ENCODE measurements at places on chromosomes 2 and 18. TPM values are rescaled to one million over a fixed set of nuclear protein-coding genes. Genes with fewer than 3 reads are reported as not detected.

Gene TMEM178A
- 0.89 TPM for total RNA-seq

Gene GPR45
- total RNA-seq: not detected

Gene RAMP1
- total RNA-seq: 1.6 TPM

Gene SPR
- total RNA-seq: 1.1 TPM

Gene MC4R
- not detected for total RNA-seq

Gene GALR1
- total RNA-seq: not detected

Gene SPDYA
- total RNA-seq: 11.2 TPM

Gene DCDC2C
- total RNA-seq: not detected

Gene CCDC150
- 0.47 TPM for total RNA-seq

Gene PTPN4
- total RNA-seq: 128 TPM

Gene RNU2-63P
- 16.2 TPM for total RNA-seq

DNA sequence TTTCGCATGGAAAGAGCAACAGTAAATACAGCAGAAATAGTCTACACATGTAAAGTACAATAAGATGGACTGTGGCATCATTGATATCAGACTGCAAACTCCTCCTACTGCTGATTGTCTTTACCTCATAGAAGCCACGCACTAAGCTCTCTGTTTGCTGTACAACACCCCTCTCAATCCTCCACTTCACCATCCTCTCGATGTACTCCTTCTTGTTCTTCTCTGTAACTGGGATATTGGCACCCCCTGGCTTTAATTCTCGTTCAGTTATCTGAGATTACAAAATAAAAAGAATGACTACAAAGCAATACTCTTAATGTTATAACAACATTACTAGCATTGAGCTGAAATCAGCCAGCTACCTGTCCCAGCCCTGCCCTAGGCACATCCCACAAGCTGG lies 49.3 kb upstream of the STK17B start:
- no peak for DNase-seq

DNA sequence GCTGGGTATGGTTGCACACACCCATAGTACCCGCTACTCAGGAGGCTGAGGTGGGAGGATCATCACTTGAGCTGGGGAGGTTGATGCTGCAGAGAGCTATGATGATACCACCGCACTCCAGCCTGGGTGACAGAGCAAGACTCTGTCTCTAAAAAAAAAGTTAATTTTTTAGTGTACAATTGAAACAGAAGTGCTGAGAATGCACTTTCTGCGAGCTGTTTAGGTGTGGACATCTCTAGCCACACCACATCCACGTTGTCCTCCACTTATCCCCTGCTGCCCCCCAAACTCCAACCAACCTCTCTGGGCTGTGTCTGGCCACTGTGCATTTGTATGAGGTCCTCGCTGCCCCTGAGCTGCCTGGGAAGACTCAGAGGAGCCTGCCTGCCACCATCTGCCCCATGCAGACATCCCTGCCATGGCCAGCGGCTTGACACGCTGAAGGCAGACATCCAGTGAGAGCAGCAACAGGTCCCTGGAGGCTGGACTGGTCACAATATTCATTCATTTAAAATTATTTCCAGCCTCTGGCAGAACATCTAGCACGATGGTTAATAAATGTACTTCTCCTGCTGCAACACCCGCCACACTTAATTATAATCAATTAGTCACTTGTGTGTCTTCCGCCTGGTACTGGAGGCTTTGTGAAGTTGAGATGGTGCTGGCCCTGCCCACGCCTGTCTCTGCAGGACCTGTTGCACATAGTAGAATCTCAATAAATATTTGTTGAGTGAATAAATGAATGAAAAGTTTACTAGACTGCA lies 3.7 kb upstream of the AFF3 start:
- no peak for DNase-seq

GRCh38 chr2:73610111-73610510 lies 32.1 kb downstream of the NAT8 start:
- no peak for DNase-seq

DNA sequence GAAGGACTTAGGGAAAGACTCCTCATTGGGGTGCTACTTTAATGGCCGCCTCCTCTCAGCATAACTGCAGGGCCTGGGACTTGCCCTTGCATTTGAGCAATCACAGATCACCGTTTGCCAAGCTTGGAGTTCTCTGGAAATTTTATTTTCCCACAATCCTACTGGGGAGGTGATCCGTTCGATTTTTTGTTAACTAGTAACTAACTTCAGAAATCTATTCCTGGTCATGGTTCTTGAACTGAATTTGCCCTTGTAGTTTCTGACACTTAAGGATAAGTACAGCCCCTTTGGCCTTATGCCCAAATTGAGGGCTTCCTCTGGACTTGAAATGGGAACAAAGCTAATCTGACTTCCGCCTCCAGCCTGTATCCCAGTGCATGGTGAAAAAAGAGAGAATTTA lies 60.5 kb upstream of the ST3GAL5 start:
- DNase-seq: no peak

- no peak for DNase-seq
Measured at GRCh38 chr2:32960647-32961403, 14.1 kb downstream of the LTBP1 start.

GRCh38 chr2:96792772-96793749 lies 23.0 kb upstream of the CNNM3 start:
- DNase-seq: no peak

DNA sequence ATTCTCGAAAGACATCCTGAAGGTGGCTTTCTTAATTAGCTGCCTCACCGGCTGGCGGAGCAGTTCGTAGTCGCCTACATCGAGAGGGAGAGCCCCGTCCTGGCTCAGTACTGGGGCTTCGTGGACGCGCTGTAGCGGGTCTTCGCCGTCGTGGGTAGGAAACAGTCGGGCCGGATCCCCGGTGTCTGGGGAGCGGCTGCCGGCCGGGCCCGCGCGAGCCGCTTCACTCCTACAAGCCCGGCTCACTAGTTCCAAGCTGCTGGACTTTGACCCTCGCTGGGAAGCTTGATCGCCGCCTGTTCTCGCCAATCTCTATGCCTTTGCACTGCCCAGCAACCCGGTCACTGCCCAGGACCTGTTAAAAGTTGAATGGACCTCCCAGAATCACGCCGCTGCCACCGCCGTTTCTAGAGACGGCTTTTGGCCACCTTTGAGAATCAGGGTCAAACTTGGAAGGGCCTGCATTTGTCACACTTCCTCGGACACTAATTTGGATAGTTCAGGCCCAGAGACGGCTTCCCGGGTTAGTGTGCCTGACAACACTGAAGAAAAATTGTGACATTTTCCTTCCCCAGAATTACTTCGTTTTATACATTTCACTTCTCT lies 41.4 kb upstream of the AKAIN1 start:
- peak; percentile 22 for DNase-seq

GRCh38 chr2:220282236-220282635 lies 654.8 kb downstream of the SLC4A3 start:
- DNase-seq: no peak

DNA sequence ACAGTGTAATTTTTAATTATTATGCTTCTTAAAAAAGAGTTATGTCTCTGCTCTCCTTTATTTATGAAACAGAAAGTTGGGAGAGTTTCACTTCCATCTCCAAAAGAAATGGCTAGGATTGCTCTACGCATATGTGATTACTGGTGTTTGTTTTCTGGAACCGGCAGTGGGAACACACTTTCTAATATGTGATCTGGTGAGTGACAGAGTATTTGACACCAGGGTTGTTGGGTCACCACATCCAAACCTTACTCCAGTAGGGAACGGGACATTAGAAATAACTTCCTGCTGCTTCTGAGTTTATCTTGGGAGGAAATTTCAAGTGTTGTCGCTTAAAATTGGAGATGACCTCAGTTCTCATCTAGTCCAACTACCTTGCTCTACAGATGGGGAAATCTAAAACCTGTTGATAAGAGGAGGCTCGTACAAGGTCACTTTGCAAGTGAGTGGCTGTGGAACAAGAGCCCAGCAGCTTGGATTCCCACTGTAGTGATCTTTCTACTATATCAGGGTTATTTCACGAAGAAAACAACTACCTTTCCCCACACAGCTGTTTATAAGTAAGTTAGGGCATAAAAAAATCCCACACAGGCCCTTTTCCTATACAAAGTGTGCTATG lies 108.5 kb downstream of the TTC32 start:
- DNase-seq: no peak

DNA sequence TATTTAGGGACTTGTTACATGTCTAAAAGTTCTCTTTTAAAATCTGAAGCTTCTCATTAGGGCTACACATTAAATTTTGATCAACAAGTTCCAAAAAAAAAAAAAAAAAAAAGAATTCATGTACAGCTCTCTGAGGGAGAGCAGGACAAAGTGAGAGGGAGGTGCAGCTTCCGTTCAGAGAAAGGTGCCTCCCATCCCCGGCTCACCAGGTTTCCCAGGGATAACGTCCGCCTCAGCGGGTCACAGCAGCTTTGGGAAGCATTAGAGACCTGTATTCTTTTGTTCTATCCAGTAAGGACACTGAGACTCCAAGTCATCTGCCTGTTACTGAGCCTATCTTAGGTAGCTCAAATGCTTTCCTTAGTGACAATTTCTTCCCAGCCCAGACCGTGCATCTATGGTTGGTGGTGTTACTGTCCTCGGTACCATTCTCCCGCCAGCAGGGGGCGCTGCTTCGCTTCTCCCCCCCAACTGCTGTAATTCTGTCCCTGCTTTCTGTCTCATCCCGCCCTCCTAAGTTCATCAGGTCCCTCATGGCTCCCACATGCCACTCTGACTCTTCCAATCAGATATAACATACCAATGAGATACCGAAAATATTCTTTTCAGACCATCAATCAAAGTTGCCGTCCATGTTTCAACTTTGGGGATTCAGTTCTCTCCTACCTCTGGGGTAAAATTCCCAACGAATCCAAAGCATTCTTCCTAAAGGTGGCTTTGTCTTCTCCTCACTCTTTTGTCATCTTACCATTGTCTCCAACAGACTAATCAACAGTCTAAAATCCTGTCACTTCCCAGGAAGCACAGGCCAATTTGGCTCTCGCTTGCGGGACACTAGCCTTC lies 466.5 kb downstream of the METTL4 start:
- DNase-seq: peak; percentile 11

GRCh38 chr2:5984946-5985345 lies 292.8 kb downstream of the SOX11 start:
- DNase-seq: no peak

DNA sequence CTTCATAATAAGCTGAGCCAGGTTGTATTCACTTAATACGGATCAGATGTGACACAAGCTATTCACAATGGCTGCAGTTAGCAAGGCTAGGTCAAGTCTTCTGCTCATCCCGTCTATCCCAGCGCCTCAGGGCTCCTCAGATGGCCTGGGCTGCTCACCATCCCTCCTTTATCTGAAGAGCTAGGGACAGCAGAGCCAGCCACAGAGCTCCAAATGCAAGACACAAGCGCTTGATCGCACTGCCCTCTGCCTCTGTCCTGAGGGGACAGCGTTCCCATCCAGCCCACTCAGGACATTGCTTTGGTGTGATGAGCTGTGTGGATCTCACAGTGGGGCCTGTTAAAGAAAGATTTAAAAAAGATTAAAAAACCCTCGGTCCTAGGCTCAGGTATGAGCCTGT lies 254.4 kb upstream of the HS6ST1 start:
- no peak for DNase-seq

DNA sequence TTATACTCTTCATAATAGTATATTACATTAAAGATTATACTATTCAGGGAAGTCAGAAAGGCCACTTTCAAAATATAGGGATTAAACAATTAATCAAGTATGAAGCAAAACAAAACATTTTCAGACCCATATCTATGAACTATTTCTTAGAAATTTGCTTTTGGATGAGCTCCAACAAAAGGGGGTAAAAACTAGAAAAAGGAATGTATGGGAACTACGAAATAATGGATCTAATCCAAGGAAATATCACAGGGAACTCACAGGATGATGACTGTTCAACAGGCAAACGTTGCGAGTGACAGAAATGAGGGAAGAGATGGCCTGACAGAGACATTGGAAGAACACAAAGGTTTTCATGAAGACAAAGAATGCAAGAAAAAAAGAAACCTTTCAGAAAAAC lies 27.9 kb downstream of the G6PC2 start:
- no peak for DNase-seq

DNA sequence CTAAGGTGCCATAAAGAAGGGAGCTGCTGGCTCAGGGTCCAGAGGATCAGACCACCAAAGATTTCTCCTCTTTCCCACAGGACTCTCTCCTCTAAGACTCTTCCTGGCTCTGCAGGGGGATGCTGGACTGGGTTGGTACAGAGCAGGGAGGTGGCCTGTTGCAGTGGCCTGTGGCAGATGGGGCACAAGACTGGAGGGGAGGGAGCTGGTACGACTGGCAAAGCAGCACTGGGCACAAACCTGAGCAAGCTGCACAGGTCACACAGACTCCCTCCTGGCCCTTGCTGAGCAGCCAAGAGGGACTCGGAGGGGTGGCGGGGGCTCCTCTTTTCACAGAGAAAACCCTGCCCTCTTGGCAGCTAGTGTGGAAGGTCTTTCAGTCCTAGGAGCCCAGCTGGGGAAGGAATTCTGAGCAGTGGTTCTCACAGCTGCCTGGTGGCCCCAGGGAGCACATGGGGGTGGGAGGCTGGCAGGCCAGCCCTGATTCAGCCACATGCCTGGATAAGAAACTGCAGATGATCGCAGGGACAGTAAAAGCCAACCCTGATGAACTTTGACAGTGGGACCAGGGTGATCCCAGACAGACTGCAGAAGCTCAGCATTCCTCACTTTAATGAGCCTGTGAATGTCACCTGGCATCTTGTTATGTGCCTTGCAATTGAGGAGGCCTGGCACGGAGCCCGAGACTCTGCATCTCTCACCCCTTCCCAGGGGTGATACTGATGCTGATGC lies 32.5 kb upstream of the ACAA2 start:
- no peak for DNase-seq

DNA sequence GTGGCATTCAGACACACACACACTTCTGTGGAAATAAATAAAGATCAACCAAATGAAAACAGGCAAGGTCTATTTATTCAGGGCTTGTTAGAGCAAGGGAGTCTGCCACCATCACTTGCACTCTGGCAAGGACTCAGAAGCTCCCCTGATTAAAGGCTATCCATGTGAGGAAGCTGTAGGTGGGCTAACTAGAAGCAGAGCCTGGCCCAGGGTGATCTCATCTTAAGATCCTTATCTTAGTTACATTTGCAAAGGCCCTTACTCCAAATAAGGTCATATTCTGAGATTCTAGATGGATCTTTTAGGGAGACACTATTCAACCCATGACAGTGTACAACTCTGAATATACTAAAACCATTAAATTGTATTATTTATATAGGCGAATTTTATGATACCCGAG lies 190.0 kb upstream of the SRD5A2 start:
- no peak for DNase-seq

DNA sequence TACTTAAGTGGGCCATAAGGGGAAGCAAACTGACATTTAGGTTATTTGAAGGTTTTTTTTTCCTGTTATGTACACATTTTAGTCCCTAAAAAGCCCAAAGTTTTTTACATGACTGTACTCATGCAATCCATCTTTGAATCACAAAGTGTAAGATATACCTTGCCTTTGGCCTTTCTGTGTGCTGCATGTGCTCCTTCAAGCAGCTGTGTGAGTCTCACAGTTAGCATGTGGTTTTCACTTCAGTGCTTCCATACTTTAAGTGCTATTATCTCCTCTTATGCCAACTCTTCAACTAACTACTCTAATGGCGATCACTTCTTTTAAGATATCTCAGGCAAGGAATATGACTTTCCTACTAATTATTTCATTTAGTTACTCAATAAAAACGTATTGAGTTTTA lies 597.1 kb upstream of the ACVR2A start:
- no peak for DNase-seq
